A673 (cell line): ENCODE measurements at places on chromosomes 16 and 17. TPM values are rescaled to one million over a fixed set of nuclear protein-coding genes. Genes with fewer than 3 reads are reported as not detected.

GRCh38 chr16:19005561-19006445, 22.1 kb downstream of the TMC7 start:
- H3K27me3 ChIP-seq, result no peaks in the 10 kb centered on the region
- H3K36me3 ChIP-seq, result no peaks in the 10 kb centered on the region
- H3K27ac ChIP-seq, result no peak overlapping the region
- H3K4me3 ChIP-seq, result no peak overlapping the region

GRCh38 chr16:9219813-9220212, 128.4 kb downstream of the HAPSTR1 start:
- H3K4me1 ChIP-seq, result no peaks in the 10 kb centered on the region
- H3K4me3 ChIP-seq, result no peak overlapping the region
- no peaks in the 10 kb centered on the region for H3K27me3 ChIP-seq
- H3K36me3 ChIP-seq, result no peaks in the 10 kb centered on the region

DNA sequence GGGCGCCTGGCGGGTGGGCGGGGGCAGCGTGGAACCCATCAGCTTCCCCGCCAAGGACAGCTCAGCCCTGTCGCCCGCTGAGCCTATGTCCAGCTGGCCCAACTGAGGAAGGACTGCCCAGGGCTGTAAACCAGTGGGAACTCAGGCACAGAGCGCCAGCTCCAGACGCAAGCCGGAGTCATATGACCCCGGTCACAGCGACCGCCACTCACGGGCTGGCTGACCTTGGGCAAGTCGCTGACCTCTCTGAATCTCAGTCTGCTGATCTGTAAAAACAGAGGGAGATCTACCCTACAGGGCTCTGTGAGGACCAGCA, 170.0 kb downstream of the C16orf78 start:
- no peak overlapping the region for H3K27ac ChIP-seq
- H3K4me1 ChIP-seq, result peaks cover 6% of the 10 kb centered on the region
- no peaks in the 10 kb centered on the region for H3K27me3 ChIP-seq
- no peak for DNase-seq
- H3K4me3 ChIP-seq, result no peak overlapping the region

DNA sequence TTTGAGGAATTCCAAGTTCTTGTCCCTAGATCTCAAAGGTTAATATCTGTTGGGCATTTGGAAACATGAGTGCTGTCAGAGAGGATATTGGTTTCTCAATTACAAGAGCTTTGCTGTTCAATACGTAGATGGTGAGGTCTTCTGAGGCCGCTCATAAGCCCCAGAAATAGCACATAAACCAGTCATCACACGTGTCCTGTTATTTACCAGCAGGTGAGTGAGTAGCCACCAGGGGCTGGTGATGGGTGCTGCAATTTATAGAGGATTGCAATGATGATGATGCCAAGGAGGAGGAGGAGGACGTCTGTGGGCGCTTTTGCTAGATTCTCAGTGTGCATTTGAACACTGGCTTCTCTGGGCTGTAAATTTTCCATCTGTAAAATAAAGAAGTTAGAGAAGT, 89.0 kb downstream of the SALL1 start:
- H3K4me1 ChIP-seq, result no peaks in the 10 kb centered on the region
- H3K27me3 ChIP-seq, result peaks cover 67% of the 10 kb centered on the region
- no peak for DNase-seq
- no peaks in the 10 kb centered on the region for H3K36me3 ChIP-seq

DNA sequence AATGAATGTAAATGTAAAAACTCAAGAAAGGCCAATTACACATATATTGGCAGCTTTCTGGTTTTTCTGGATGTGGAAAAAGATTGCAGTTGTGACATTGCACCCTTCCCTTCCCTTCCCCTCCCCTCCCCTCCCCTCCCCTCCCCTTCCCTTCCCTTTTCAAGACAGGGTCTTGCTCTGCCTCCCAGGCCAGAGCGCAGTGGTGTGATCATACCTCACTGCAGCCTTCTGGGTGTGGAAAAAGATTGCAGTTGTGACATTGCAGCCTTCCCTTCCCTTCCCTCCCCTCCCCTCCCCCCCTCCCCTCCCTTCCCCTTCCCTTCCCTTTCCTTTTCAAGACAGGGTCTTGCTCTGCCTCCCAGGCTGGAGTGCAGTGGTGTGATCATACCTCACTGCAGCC, 41.7 kb downstream of the PIK3R5 start:
- H3K4me3 ChIP-seq, result no peak overlapping the region
- H3K36me3 ChIP-seq, result no peaks in the 10 kb centered on the region
- peaks cover 7% of the 10 kb centered on the region for H3K27me3 ChIP-seq
- no peak overlapping the region for H3K27ac ChIP-seq

GRCh38 chr16:11681976-11682654, 13.9 kb downstream of the SNN start:
- H3K4me1 ChIP-seq, result no peaks in the 10 kb centered on the region
- H3K27me3 ChIP-seq, result no peaks in the 10 kb centered on the region
- no peak overlapping the region for H3K27ac ChIP-seq
- H3K36me3 ChIP-seq, result peaks cover 36% of the 10 kb centered on the region

DNA sequence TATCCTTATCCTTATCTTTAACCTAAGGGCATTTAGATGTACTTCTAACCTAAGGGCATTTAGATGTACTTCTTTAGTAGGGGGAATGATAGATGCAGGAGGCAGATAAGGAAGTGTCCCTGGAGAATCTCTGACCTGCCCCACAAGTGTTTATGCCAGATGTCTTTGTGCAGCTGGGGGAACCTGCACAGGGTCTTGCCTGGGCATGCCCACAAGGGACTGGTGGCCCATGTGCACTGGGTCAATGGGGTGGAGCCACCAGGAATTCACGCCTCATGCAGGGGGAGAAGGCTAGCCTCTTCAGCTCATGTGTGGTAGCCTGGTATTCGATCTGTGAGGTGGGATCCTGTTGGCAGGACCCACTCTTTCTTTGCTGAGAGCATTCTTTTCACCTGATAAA, 38.0 kb downstream of the CA10 start:
- H3K4me3 ChIP-seq, result no peak overlapping the region
- H3K4me1 ChIP-seq, result no peaks in the 10 kb centered on the region
- no peak for DNase-seq

DNA sequence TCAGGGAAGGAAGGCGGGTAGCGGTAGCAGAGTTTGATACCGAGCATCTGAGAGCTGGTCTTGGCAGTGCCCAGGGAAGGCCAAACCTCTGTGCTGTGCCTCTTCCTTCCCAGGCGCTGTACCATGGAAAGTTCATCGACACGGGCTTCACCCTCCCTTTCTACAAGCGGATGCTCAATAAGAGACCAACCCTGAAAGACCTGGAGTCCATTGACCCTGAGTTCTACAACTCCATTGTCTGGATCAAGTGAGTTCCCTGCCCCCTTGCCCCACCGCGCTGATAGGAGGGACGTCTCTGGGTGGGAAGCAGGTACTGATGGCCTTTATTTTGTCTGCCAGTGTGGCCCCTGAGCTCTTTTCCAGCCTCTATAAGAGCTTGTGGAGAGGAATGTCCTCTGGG, 15.4 kb upstream of the CLEC18A start:
- H3K27me3 ChIP-seq, result no peaks in the 10 kb centered on the region
- H3K27ac ChIP-seq, result no peak overlapping the region
- H3K4me1 ChIP-seq, result no peaks in the 10 kb centered on the region
- H3K4me3 ChIP-seq, result no peak overlapping the region

DNA sequence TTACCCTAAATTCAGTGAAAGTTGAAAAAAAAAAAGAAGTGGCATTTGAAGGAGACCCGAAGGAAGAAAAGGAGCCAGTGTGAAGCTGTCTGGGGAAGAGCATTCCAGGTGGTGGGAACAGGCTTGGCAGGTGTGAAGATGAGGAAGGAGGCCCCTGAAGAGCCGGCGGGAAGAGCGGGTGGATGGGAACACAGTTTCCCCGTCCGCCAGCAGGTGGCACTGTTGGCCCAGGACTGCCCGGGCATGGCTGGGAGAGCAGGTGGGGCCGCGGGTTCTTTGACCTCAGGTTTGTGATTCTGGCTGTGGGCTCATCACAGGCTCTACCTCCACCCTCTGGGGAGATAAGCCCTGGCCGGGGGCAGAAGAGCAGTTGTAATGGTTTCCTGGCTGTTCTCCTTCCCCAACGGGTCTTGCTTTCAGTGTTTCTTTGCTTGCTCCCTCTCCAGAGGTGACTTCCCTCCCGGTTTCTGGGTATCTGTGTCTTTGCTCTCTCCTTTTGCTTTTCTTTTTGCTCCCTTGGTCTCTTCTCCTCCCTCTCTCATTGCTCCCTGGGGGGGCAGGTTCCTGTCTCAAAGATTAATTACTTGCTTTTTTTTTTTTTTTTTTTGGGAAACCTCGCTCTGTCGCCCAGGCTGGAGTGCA, 32.3 kb downstream of the RAP1GAP2 start:
- H3K36me3 ChIP-seq, result no peaks in the 10 kb centered on the region
- no peak overlapping the region for H3K4me3 ChIP-seq
- peak; percentile 63 for DNase-seq
- H3K4me1 ChIP-seq, result no peaks in the 10 kb centered on the region

GRCh38 chr17:76337413-76337777, 16.3 kb downstream of the PRPSAP1 start:
- DNase-seq, result no peak
- H3K4me3 ChIP-seq, result no peak overlapping the region
- H3K4me1 ChIP-seq, result no peaks in the 10 kb centered on the region
- no peak overlapping the region for H3K27ac ChIP-seq
- H3K36me3 ChIP-seq, result peaks cover 8% of the 10 kb centered on the region

DNA sequence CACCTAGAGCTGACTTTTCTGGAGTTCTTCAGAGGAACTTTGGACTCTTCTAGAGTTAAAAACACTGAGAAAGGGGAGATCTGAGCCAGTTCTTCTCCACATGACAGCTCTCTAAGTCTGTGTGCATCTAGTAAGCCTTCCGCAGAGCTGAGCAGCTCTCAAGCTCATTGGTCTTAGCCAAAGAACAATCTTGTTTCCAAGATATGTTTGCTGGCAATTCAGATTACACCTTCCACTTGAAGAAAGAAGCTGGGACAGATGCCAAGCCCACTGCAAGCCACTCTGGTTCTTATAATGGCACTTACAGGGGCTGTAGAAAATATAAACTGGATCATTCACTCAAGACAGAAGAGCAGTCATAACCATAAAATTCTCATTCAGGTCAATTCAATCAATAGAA, 134.1 kb upstream of the TOX3 start:
- no peaks in the 10 kb centered on the region for H3K4me1 ChIP-seq
- H3K27me3 ChIP-seq, result no peaks in the 10 kb centered on the region
- no peak overlapping the region for H3K27ac ChIP-seq
- H3K4me3 ChIP-seq, result no peak overlapping the region

- no peak for DNase-seq
- H3K36me3 ChIP-seq, result no peaks in the 10 kb centered on the region
- H3K4me3 ChIP-seq, result no peak overlapping the region
- peaks cover 1% of the 10 kb centered on the region for H3K27me3 ChIP-seq
- H3K4me1 ChIP-seq, result no peaks in the 10 kb centered on the region
These were observed 1.9 kb downstream of the MED11 start for GRCh38 chr17:4733073-4733531.

Gene MAP2K3
- 39.0 and 44.0 TPM in 2 replicates for total RNA-seq

Gene PSME3IP1
- total RNA-seq, result 128 and 133 TPM in 2 replicates

Gene DBNDD1
- 24.6 and 31.9 TPM in 2 replicates for total RNA-seq

Gene TP53TG3D
- total RNA-seq, result not detected in 2 replicates

Gene TNFRSF13B
- total RNA-seq, result not detected in 2 replicates
